Gastroesophageal sphincter (tissue), 4 donors: ENCODE measurements at places on chromosomes 1 and 21. TPM values are rescaled to one million over a fixed set of nuclear protein-coding genes. Genes with fewer than 3 reads are reported as not detected.

GRCh38 chr1:167514288-167514687, 4.0 kb downstream of the CD247 start:
- ATAC-seq: no peak

- ATAC-seq: peak; percentile 92
These were observed at the start of gene IL10RB for GRCh38 chr21:33266050-33266788. Gene IL10RB (plus strand): TSS chr21:33266367. CDS start chr21:33266466, 99 bp downstream.

GRCh38 chr21:14384453-14384852, 1.5 kb upstream of the HSPA13 start:
- no peak for ATAC-seq

GRCh38 chr1:67675800-67676199, 9.2 kb upstream of the GADD45A start:
- no peak for ATAC-seq

DNA sequence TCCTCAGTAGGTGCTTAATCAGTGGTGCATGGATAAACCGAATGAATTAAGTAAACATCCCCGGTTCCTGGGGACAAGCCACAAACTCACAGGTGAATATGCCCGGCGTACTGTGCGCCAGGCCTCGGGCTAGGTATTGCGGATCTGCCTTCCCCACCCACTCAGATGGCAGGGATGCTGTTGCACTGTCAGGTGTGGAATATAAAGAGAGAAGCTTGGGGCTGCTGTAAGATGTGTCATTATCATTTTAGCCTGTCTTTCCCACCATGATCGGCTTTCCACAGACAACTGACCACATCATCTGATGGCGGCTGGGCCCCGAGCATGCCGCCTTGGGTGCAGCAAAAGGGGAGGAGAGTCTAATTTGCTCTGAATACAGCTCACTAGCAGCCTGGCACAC, 45.4 kb upstream of the LRP8 start:
- ATAC-seq: no peak

DNA sequence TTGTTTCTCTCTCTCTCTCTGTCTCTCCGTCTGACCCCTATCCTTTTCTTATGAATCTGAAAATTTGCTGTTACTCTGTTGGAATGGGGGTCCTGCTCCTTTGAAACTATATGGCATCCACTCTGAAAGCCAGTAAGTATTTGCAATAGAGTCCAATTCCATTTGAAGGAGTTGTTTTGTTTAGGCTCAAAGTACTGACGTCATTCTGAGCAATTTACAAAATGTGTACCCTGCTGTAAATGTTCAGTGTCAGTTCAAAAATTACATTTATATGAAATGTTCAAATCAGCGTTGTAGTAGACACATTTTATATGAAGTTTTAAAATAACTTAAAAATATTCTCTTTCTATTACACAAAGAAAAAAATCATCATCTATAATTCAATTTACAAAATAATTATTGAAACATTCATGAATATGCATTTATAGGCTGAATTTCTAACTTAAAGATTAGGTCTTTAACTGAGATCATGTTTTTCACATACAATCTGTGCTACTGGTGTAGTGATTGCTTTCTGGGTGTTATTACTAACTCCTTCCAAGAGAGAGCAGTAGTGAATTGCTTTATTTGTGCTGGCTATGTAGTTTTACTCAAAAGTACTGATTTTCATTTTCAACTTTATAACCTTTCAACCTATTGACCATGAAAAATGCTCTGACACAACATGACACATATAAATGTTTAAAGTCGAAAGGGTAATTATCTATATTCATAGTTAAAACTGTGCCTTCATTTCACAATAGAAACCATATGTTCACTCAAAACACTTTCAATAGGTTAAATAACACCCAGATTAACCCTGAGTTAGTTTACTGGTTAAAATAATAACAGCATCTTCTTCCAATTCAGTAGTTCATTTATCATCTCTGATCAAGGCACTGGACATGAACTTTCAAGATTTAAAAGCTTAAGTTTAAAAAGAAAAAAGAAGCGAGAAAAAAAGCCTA, 253.1 kb upstream of the ADGRL4 start:
- no peak for ATAC-seq

DNA sequence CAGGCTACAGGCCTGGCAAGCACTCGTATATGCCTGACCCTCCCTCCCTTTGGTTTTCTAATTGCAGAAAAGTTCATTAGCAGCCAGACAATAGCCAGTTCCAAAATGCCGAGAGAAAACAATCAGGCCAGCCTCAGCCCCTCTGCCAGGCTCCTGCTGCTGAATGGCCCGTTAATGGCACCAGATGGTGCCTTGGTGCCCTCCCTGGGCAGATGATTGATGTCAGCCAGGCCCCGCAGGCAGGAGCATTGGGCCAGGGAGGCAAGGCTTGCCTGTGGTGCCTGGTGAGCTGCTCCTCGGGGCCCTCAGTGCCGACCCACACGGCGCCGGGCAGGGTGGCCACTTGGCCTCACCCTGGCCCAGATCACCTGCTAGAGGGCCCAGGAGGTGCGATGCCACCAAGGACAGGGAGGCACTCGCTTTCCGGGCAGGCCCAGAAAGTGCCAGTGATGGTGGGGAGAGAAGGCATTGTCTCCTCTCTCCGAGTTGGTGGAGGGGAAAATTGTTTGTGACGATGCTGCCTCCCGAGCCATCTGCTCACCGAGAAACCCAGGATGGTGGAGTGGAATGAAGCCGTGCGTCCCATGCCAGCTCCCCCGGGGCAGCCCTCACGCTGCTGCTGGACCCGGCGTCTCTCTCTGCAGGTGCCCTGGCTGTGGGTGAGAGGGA, 28.1 kb downstream of the QSOX1 start:
- no peak for ATAC-seq

DNA sequence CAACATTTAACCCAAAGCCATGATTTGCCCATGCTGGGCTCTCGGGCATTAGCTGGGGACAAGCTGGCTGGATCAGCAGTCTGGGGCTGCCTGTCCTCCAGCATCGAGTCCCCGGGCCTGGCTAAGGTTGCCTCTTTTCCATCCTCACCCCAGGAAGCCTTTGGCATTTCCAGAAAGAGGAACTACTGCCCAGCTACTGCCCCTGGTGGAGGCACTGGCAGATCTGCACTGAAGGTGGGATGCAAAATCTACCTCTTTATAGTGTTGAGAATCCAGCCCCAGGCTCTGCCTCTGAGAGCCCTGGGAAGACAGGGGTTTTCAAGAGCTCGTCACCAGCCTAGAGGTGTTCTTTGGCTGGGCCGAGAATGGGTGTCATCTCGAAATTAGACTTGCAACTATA, 635.9 kb downstream of the MATN1 start:
- ATAC-seq: no peak

GRCh38 chr1:200108659-200109058, 81.1 kb downstream of the NR5A2 start:
- no peak for ATAC-seq

- no peak for ATAC-seq
These were observed 120.3 kb downstream of the PPIAL4G start for GRCh38 chr1:148362626-148363438.

DNA sequence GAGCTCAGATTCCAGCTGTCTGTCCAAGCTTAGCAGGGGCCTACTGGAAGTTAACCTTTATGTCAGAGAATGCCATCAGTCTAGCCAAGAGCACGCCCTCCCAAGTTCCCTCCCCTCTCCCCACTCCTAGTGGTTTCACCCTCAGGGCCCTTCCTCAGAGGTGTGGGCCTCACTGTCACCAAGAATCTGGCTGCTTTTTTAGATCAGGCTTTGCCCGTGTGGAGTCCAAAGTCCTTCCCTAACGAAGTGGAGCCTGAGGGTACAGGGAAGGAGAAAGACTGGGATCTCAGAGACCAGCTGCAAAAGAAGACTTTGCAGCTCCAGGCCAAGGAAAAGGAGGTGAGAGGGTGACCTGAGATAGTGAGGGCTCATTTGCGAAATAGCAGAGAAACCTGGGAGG, 4.1 kb downstream of the C1orf74 start:
- ATAC-seq: no peak

DNA sequence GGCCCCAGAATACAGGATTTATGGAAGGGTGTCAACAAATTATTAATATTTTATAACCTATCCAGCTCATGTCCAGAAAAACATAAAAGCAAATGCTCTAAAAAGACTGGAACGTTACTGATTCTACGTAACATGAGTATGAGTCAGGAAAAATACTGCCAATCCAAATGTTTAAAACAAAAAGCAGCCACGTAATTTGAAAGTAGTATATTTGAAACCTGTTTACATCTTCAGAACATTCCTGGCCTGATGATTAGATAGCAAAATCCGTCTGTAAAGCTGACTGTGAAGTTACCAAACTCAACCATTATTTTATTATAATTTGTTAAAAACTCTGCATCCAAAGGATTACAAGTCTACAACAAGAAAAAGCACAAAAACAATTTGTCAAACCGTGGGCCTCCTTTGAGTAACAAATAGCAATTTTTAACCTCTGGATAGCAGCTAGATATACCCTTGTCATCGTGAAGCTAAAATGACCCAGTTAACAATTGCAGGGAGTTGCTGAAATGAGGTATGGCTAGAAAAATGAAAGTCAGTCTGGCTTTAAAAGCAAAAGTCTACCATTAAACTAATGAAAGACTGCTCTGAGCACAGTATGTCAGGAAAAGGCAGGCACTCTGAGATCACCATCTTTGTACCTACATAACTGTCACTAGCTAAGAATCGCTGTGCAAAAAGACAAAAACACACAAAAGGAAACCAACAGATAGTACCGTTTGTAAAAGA, 1.2 kb downstream of the UBR4 start:
- no peak for ATAC-seq

DNA sequence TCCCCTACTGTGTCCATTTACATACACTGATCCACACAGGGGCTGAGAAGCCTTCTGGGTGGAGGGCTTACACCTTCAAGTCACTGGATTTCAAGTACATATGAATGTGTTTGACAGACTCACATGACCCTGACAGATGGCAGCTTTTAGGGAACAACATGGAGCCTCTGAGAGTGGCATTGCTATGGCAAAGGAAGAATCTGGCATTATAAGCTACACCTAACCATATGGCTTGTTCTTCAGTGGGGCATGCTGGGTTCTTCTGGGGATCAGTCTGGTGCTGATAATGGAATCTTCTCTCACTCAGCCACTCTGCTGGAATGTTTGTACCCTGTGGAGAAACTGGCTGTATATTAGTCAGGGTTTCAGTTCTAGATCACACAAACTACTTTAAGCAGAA, 68.5 kb upstream of the PDE4B start:
- ATAC-seq: no peak

DNA sequence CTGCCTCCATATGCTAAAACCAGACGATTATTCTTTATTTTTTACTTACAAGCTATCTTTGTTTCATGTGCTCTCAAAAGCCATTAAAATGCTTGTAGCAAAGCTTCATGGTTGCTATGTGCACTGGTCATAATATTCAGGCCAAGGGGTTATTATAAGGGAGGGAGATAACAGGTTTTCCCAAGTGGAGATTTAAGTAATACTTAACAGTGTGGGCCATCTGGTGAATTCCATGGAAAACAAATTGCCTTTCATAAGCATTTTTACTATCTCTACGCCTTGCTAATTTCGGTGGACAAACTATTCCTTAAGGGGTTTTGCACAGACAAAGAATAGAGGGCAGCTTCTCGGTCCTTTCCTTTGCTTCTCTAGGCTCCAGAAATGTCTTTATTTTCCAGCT, 137.8 kb downstream of the NUF2 start:
- no peak for ATAC-seq

DNA sequence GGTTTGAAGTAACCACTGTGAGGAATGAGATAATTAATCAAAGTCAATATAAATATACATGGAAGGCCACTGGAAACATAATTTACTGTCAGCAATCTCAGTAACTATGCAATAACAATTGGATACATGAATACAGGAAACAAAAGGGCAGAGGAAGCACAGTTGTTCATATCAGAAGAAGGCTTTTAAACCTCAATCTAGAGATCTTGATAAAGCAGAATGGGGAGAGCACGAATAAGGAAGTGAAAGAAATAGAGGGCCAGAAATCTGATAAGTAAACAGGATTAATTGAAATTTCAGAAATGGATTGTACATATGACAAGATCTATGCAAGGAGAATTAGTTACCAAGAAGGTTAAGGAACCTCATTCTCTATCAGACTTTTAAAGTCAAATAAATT, 93.0 kb downstream of the EVI5 start:
- ATAC-seq: no peak

- no peak for ATAC-seq
These were observed 93.2 kb downstream of the ARHGEF10L start for GRCh38 chr1:17632541-17633184.

GRCh38 chr1:171841931-171842761, 848 bp downstream of the DNM3 start:
- no peak for ATAC-seq

GRCh38 chr1:235527196-235527814, 23.1 kb upstream of the B3GALNT2 start:
- no peak for ATAC-seq

GRCh38 chr1:203116091-203116820, 11.3 kb upstream of the ADORA1 start:
- no peak for ATAC-seq

GRCh38 chr1:65027666-65028358, 61.5 kb upstream of the JAK1 start:
- ATAC-seq: peak; percentile 16

GRCh38 chr21:37811711-37812110, 104.5 kb downstream of the KCNJ6 start:
- ATAC-seq: no peak

DNA sequence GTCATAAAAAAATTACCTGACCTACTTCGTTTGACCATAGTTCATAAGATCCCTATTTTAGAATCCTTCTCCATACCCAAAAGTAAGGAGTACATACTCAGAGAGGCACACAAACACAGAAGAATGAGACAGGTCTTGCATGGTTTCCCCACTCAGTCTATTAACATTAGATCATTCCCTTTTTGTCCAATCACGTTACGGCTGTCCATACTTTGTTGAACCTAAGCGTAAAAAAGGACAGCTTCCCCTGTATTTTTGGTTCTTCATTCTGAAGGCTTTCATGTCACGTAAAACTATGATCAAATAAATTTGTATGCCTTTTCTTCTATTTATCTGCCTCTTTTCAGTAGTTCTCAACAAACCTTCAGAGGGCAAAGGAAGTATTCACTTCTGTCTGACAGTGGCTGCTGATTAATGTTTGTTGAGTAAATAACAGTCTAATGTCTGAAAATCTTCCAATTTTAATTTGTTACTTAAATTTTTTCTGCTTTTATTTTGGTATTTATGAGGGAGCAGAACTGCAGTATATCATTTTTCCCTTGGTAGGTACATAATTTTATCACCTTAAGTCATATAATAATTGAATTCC, 16.4 kb downstream of the PKN2 start:
- no peak for ATAC-seq

- no peak for ATAC-seq
These were observed 40.7 kb downstream of the SIPA1L2 start for GRCh38 chr1:232589111-232589811.

GRCh38 chr1:77175230-77175844, 43.9 kb downstream of the PIGK start:
- ATAC-seq: no peak

The DISP3 gene
- total RNA-seq: not detected

The RIMKLA gene
- total RNA-seq: 3.0 TPM

The OR2L5 gene
- not detected for total RNA-seq

The SLC16A4 gene
- total RNA-seq: 16.9 TPM

The KDF1 gene
- 2.3 TPM for total RNA-seq

The SGIP1 gene
- total RNA-seq: 14.0 TPM
